OCI-LY7 (cell line): ENCODE measurements at places on chromosomes 7 and 10.

- DNase-seq: no peak
Observed at GRCh38 chr10:16952080-16952479, 134.9 kb upstream of the RSU1 start.

DNA sequence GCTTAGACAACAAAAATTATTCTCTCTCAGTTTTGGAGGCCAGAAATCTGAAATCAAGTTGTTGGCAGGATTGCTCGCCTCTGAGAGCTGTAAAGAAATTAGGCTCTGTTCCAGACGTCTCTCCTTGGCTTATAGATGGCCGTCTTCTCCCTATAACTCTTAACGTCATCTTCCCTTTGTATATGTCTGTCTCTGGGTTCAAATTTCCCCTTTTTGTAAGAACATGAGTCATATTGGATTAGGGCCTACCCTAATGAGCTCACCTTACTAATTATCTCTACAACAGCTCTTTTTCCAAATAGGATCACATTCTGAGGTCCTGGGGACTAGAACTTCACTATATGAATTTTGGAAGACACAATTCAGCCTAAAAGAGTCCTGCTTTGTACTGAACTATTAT lies 22.4 kb downstream of the GALNTL5 start:
- DNase-seq: no peak

DNA sequence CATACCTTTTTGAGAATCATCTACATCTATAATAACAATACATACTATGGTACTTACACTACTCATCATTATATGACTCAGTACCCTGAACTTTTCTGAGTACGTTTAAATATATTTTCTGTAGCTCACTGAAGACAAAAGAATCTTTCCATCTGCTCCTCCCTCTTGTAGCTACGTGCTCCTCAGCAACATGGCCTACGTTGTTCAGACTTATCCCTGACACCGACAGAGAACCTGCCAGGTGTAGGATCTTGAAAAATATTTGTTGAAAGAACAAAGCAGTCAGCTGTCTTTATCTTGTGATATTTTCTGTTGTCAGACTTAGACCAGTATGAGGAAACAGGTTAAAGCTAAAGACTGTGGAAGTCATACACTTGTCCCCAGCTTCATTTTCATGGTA lies 356.0 kb upstream of the MYO3A start:
- no peak for DNase-seq

GRCh38 chr7:150453181-150453580 lies 2.8 kb downstream of the GIMAP8 start:
- no peak for DNase-seq

DNA sequence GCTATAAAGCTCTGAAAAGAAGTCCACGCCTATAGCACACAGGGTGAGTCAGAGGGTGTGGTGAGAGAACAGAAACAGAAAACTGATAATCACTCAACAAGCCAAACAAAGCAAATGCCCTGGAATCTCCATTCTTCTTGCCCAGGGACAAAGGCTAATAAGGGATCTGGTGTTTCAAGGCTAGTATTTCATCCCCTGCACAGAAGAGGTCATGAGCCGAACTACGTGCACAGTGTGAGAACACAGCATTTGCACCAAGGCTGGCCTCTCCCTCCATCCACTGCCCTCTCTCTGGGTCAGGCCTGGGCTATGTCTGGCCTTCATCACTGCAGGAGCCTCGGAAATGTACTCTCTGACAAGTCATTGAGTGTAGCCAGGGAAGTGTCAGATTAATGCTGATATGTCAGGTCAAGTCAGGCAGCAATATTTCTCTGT lies 42.7 kb downstream of the PRR15 start:
- DNase-seq: no peak

- no peak for DNase-seq
Observed at GRCh38 chr10:15700078-15700674, 19.5 kb downstream of the ITGA8 start.

DNA sequence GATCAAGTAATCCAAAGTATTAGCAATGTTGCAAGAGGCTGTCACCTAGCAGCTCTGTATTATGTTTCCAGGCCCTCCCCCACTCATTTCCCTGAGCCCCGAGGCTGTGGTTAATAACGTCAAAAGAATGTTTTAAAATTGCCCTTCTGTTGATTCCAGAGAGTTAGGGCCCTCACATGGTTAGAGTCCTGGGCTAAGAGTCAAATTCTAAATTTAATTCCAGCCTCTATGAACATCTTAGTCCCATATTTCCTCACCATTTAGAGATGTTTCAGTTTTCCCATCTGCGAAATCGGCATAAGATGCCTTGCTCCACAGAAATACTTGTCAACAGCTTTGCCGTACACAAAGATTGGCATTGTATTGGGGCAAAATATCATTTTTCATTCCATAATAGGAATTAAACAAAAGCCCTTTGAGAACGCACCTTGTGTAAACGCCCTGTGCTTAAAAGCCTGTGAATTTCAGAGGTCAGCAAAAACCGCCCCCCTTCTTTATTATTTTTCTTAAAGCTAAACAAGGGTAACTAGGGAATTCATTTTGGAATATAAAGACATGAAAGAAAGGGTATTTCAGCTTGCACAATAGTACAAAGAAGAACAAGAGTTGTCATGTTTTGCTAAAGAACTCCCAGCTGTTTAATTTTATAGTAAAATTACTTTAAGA lies 135.8 kb downstream of the ARID5B start:
- DNase-seq: no peak

DNA sequence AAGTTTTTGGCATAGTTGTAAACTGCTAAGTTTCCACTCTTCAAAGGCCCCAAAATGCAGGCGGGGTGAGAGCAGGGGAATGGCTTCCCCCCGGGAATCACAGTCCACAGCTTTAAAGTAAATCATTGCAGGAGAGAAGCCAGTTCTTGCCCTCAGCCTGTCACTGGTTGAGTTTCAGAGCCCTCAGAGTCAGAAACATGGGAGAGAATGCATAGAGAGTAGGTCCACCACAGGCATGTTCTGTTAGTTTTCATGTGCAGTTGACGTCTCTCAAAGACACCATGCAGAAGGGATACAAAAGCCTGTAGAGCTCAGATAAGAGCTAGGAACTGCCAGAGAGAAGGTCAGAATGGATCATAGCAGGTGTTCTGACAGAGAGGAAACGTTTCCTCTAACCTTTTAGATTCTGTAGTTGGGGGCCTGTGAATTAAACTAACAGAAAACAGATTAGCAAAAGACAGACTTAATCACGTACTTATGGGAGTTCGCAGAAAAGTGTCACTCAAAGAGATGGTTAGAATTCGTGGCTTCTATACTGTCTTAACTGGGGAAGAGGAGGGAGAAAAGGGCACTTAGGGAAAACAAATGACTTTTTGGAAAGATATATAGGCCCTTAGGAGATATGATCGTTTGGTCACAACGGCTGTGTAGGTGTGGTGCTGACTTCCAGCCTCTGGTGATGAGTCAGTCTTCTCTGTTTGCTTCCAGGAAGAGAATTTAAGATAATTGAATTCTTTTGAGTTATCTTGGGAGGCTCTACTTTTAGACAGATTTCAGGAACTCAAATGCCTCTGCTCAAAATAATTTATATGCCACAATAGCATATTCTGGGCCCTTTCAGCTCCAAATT lies 48.0 kb upstream of the MSRB2 start:
- DNase-seq: no peak

DNA sequence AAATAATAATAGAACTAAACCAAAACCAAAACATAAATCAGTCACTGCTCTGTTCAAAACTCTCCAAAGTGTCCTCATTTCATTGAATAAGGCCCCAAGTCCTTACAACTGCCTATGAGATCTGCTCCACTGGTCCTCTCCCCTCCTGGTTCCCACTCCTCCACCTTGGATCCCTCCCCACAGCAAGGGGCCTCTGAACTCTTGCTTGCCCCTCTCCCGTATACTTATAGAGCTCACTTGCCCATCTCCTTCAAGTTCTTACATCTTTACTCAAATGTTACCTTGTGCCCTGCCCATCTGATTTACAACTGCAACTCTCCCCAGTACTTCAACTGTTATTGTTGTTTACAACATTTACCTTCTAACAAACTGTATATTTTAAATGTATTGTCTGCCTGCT lies 819 bp downstream of the POLD2 start:
- DNase-seq: no peak

DNA sequence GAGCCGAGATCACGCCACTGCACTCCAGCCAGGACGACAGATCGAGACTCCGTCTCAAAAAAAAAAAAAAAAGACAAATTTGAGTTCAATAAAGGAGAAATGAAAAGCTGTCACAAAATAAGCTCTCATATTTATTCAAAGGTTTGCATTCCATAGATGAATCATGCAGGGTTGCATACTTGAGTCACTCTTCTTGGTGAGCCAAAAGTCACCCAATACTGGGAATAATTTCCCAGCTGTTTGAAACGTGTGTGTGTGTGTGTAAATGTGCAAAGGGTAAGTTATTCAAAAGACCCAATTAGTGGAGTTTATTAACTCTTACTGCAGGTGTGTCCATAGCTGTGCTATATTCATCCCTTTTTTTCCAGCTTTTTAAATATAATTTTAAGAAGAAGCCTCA lies 297.7 kb downstream of the CCDC3 start:
- no peak for DNase-seq

DNA sequence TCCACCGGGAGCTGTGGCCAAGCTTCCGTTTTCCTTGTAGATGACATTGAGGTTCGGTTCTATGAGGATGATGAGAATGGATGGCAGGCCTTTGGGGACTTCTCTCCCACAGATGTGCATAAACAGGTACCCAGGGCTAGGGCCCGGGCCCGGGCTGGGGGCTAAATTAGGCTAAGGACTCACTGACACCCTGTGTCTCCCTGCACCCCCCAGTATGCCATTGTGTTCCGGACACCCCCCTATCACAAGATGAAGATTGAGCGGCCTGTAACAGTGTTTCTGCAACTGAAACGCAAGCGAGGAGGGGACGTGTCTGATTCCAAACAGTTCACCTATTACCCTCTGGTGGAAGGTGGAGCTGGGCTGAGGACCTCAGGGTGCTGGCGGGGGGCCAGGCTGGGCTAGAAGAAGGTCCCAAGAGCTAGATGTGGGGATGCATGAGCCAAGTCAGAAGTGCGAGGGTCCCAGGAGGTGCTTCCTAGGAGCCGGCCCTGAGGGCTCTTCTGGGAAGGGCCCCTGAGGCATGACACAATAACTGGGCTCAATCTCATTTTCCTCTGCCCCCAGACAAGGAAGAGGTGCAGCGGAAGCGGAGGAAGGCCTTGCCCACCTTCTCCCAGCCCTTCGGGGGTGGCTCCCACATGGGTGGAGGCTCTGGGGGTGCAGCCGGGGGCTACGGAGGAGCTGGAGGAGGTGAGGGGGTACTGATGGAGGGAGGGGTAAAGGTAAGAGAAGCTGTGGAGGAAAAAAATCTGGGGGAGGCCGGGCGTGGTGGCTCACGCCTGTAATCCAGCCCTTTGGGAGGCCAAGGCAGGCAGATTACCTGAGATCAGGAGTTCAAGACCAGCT lies 2.9 kb downstream of the NFKB2 start:
- DNase-seq: no peak

DNA sequence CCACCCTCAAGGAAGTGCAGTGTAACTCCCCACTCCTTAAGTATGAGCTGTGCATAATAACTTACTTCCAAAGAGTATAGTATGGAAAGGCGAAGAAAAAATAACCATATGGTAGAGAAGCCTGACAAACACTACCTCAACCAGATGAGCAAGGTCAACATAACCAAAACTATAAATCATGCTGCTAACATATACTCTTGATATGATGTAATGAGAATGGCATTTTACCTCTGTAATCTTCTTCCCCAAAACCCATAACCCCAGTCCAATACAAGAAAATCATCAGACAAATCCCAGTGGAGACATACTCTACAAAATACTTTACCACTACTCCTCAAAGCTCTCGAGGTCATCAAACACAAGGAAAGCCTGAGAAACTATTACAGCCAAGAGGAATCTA lies 15.8 kb downstream of the OSBPL3 start:
- DNase-seq: no peak

DNA sequence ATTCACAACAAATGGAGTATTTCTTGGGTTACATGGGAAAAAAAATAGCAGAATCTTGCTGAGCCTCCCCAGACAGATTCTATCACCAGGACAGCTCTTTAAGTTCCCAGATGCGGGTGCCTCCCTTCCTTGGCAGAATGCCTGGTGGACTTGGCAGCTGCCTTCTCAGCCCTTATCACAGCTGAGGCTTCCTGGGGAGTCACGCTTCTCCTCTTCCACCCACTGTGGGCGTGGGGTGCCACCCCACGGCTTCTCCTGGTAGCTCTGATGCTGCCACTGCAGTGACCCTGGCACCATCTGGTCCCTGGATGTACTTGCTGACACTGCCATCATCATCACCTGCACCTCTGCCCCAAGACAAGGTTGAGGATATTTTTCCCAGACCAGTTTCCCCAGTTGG lies 16.2 kb upstream of the NME8 start:
- no peak for DNase-seq

GRCh38 chr7:123552641-123553040 lies 5.0 kb downstream of the NDUFA5 start:
- no peak for DNase-seq

DNA sequence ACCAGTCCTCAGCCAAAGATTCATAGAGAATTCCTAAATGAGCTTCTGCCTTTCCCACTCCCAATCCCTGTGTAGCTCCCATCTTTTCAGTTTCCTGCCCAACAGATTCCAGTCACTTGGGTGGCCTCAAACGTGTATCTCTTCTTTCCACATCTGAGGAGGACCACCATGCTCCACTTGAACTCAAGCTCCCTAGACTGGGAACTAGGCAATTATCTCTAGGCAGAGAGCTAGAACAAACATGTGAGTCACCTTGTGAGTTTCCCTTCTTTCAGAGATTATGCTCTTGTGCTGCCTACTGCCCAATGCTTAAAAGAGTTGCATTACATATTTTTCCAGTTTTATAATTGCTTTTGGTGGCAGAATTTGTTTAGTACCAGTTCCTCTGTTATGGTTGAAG lies 178.0 kb downstream of the MDFIC start:
- DNase-seq: no peak

DNA sequence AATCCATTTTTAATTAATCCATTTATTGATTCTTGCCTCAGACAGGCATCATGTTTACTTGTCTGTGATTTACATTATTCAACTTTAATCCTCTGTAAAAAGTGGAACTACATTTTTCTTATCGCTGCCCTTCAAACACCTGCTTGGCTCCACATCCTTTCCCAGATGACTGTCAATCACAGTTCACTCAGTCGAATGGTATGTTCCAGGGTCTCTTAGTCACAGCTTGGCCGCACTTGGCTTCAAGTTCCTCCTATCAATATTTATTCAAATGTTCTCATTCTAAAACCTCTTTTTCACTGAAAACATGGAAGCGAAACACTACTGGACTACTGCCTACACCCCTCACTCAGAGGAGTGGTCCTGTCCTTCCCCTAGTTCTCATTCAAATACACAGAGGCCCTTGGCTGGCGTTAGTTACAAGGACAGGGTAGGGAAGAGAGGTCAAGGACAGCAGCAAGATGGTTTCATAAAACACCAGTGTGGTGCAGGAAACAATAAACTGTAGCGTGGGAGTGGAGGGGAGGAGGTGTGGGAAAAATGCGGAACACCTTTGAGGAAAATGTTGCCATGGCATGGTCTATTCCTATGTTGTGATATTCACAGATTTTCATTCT lies 143.2 kb downstream of the USP6NL start:
- no peak for DNase-seq
